Ovary (tissue), 10 donors: ENCODE measurements at places on chromosomes 12 and 14. TPM values are rescaled to one million over a fixed set of nuclear protein-coding genes. Genes with fewer than 3 reads are reported as not detected.

The POTEG gene
- not detected for polyA plus RNA-seq

- H3K4me3 ChIP-seq: no peak overlapping the region
- no peaks in the 10 kb centered on the region for H3K27me3 ChIP-seq
- H3K27ac ChIP-seq: no peak overlapping the region
These were observed 155.1 kb downstream of the CEP83 start for GRCh38 chr12:94304566-94305061.

GRCh38 chr14:88310449-88310848, 12.6 kb downstream of the KCNK10 start:
- no peaks in the 10 kb centered on the region for H3K27me3 ChIP-seq
- H3K4me3 ChIP-seq: no peak overlapping the region
- no peaks in the 10 kb centered on the region for H3K36me3 ChIP-seq
- no peak for DNase-seq
- H3K27ac ChIP-seq: no peak overlapping the region
- no peaks in the 10 kb centered on the region for H3K4me1 ChIP-seq

DNA sequence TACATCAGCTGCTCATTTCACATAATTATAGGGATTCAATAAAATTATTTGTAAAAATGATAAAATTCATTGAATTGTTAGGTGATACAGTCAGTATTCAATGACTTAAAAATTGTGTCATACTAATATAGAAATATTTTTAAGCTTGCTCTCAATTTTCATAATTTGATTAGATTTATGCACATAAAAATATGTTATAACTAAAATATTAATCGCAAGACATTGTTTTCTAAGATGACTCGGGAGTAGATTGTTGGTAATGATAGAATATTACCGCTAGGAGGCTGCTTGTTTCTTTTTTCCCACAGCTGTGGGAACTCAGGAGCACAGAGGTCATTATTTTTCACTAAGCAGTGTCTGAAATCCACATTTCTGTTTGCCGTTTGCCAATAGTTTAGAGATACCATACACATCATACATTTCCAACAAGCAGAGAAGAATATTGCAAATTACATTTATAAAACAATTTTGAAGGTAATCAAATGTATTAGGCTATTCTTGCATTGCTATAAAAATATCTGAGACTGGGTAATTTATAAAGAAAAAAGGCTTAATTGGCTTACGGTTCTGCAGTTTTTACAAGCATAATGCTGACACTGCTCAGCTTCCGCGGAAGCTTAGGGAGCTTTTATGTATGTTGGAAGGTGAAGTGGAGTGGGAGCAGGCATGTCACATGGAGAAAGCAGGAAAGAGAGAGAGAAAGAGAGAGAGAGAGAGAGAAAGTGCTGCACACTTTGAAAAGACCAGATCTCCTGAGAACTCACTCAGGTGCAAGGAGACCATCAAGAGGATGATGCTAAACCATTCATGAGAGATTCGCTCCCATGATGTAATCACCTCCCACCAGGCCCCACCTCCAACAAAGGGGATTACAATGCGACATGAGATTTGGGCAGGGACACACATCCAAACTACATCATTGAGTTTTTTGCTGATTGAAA, 9.2 kb downstream of the CD69 start:
- no peak overlapping the region for H3K27ac ChIP-seq
- H3K4me3 ChIP-seq: no peak overlapping the region
- H3K27me3 ChIP-seq: no peaks in the 10 kb centered on the region
- H3K36me3 ChIP-seq: no peaks in the 10 kb centered on the region
- no peak for DNase-seq
- no peaks in the 10 kb centered on the region for H3K4me1 ChIP-seq

DNA sequence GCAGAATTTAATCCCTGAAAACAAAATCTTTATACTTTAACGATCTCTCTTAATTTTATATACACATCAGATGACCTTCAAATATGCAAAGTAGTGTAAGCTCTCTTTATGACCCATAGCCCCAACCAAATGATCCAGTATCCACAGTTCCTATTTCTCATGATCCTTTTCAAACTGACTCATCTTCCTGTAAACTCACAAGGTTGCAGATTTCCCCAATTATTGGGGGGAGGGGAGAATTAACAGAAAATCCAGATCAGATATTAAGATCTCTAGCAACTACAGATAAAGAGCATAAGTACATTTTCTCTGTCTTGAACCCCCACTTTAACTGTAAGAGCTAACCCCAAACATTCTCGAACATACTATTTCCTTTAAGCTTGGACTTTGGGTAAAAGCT, 12.5 kb downstream of the GNS start:
- DNase-seq: no peak
- H3K4me1 ChIP-seq: no peaks in the 10 kb centered on the region
- H3K4me3 ChIP-seq: no peak overlapping the region
- H3K27me3 ChIP-seq: no peaks in the 10 kb centered on the region

The SLC38A4 gene
- 2.0 TPM for polyA plus RNA-seq

GRCh38 chr12:118061873-118062843, 1.2 kb upstream of the WSB2 start:
- H3K4me3 ChIP-seq: peak overlapping the region; percentile 88
- DNase-seq: peak; percentile 49
- no peaks in the 10 kb centered on the region for H3K27me3 ChIP-seq

The KCNJ8 gene
- 15.2 TPM for polyA plus RNA-seq

- H3K27ac ChIP-seq: no peak overlapping the region
- H3K4me1 ChIP-seq: no peaks in the 10 kb centered on the region
- H3K4me3 ChIP-seq: no peak overlapping the region
- peak; percentile 9 for DNase-seq
These were observed 772.9 kb downstream of the MED13L start for GRCh38 chr12:115504306-115505290.
